Stimulated activated CD4-positive, alpha-beta T cell treated with anti-CD3 and anti-CD28 coated beads, TNF-alpha, amount 100 ng/mL, for 1 hour (primary cell): ENCODE measurements at places on chromosomes 5 and 9.

GRCh38 chr5:134451936-134452505, 40.3 kb upstream of the CDKN2AIPNL start:
- no peak for DNase-seq

DNA sequence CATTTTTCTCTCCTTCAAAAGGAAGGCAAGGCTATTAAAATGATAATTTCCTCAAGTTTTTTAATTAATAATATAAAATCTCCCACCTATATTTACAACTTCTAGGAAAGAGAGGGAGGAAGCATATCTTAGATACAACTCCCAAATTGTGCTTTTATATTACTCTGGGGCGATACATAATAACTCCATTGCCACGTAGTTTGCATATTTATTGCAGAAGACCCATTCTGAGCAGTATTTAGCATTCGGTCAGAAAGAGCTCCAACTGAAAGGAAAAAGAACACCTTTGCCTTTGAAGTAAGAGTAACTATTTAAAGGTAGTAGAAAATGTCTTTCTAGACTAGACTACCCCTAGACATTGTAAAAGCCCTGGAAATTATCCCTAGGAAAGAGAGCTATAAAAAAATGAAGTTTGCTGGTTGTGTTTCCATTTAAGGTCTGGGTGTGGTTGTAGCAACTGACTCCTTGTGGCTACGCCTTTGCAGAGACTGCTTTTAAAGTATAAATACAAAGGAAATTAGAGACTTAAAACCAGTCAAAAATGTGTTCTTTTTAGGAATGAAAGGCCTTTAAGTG, 566.1 kb downstream of the ZNF608 start:
- no peak for DNase-seq

- no peak for DNase-seq
Observed at GRCh38 chr5:20556115-20556763, 568.2 kb upstream of the CDH18 start.

GRCh38 chr5:107384256-107384655, 286.5 kb downstream of the EFNA5 start:
- DNase-seq: no peak

DNA sequence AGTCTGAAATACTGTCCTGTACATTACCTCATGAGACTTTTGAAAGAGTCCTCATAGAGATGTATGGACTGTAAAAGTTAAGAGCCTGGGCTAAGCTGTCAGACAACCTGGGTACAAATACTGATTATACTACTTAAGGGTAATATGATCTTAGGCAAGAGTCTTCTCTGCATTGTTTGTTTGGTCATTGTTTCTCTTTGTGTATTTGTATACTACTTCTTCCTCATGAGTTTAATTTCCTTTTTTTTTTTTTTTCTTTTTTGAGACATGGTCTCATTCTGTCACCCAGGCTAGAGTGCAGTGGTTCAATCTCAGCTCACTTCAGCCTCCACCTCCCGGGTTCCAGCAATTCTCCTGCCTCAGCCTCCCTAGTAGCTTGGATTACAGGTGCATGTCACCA, 2.6 kb upstream of the PFDN1 start:
- DNase-seq: no peak

DNA sequence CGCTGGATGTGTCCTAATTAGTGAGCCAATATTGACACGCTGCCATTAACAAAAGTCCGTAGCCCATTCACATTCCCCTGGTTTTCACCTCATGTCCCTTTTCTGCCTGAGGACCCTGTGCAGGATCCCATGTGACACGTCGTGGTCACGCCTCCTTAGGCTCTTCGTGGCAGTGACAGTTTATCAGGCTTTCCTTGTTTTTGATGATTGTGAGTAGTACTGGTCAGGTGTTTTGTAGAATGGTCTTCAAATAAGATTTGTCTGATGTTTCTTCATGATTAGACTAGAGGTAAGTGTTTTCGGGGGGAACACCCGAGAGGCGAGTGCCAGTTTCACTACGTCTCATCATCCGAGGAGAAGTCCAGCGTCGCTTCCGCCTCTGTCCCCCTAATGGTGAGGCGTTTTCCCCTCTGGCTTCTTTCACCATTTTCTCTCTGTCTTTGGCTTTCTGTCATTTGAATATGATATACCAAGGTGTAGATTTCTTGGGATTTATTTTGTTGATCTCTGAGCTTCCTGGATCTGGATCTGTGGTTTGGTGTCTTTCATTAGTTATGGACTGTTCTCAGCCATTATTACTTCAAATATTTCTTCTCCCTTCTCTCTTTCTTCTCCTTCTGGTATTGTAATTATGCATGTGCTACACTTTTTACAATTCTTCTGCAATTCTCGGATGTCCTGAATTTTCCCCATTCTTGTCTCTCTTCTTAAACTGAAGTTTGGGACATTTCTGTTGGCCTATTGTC, 57.3 kb downstream of the TRIP13 start:
- no peak for DNase-seq

- no peak for DNase-seq
Observed at GRCh38 chr5:132102101-132102701, 28.6 kb downstream of the CSF2 start.

GRCh38 chr9:82565188-82565969, 497.6 kb downstream of the RASEF start:
- no peak for DNase-seq

- DNase-seq: no peak
Observed at GRCh38 chr5:114648940-114649339, 287.1 kb downstream of the KCNN2 start.

- DNase-seq: no peak
Observed at GRCh38 chr9:38274800-38275199, 117.7 kb upstream of the ALDH1B1 start.

DNA sequence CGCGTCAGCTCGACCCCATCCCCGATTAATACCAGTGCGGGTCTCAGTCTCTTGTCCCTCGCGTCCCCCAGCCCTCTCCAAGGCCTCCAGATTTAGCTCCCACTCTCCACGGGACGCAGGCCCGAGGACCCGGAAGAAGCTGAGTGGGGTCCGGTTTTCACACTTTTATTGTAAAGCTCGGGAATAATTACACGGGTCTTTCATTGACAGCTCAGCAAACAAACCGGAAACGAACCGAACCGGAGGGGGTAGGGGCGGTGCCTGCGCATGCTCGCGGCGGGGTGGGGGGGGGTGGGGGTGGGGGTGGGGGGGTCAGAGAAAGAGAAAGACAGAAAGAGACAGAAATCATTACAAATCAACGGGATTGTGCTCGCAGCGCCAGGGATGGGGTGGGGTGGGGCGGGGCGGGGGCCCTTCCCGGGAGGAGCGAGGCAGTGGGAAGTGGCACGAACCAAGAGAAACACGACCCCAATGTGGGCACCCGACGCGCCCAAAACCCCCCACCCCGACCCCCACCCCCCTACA, 27.9 kb downstream of the PCDH1 start:
- DNase-seq: no peak

GRCh38 chr9:98370300-98370975, 115.0 kb upstream of the TBC1D2 start:
- no peak for DNase-seq
